HuH-7 (cell line): ENCODE measurements at places on chromosomes 2 and 18.

DNA sequence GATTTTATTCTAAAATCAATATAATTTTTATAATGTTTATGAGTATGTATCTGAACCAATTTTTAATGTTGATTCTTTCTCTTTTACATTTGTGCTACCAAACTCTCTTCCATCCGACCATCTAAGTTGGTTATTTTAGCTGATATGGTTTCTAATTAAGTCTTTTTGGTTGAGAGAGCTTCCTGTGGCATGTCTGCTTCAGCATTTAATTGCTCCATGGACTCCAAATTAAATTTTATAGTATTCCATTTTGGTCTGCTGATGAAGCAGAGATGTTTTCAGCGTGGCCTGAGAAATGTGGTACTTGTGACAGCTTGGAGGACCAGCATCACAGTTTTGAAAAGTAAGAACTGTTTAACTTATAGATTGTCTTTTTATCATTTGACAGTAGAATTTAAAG, 105.6 kb downstream of the EHBP1 start:
- no peak for DNase-seq

- no peak for DNase-seq
Observed at GRCh38 chr2:37357530-37357929, 13.1 kb downstream of the QPCT start.

DNA sequence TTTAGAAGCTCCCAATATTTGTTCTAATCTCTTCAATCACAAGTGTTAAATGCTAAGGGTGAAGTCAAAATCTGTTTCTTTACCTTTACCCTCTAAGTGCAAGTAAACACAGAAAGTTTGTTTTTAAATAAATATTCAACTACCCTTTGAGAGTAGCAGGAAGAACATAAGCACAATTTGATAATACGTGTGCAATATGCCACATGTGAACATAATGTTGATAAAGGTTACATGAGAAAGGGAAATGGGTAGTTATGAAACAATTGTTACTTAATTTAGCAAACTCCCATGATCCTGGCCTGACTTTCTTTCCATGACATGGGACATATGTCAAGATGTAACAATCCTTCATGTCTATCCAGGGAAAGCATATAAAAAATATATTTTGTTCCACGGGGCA, 7.1 kb downstream of the SPRED2 start:
- DNase-seq = no peak

DNA sequence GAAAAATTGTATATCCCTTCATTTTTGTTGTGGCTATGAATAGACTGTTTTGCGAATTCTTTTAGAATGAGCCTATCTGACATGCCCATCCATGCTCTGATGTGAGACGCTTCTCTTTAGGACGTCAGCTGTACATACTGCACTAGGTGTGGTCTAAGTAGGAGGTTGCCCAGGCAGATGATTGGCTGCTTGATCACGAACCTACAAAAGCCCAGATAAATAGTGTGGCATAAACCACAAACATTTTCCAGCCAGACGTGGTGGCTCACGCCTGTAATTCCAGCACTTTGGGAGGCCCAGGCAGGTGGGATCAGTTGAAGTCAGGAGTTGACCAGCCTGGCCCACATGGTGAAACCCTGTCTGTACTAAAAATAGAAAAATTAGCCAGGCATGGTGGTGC, 251.8 kb downstream of the AGAP1 start:
- DNase-seq = no peak

GRCh38 chr2:45070113-45070652, 60.9 kb upstream of the SIX2 start:
- no peak for DNase-seq

- no peak for DNase-seq
Observed at GRCh38 chr2:31202833-31203232, 14.5 kb downstream of the CAPN14 start.

DNA sequence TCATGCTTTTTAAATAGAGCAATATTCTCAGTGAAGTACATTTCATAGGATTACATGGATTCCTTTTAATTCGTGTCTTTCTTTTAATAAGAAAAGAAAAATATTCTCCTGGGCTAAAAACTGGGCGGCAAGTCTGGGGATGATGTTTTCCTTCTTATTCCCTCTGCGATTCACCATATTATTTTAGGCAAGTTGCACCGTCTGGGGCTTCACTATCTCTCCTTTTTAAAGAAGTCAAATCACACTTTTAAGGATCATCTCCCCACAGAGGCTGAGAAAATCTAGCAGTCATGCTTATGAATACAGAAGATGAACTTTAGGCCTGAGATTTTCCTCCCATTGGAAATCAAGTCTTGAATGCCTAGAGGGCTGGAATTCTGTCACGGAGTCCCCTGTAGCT, 104.1 kb downstream of the COPS8 start:
- DNase-seq = no peak

DNA sequence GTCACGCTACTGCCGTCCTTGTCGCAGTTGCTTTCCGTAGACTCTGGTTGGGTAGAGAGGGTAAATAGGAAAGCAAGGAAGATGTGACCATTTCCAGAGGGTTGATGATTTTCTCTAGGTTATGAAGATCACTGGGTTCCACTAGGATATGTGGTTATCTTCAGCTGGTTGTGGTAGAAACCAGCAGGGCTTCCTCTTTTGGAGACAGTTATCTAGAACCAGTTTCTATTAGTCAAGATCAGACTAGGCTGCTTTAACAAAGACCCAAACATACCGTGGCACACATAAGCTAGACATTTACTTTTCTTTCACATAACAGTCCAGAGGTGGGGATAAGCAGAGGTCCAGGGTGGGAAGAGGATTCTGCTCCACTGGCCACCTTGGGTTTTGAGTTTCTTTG, 59.6 kb downstream of the FASTKD2 start:
- DNase-seq = no peak

- no peak for DNase-seq
Observed at GRCh38 chr2:175205523-175205922, 24.0 kb upstream of the ATP5MC3 start.

GRCh38 chr2:240520130-240520973, 37.4 kb downstream of the ANKMY1 start:
- no peak for DNase-seq
